H1 (cell line): ENCODE measurements at places on chromosomes 3 and 15.

GRCh38 chr3:124772081-124772831 lies 42.0 kb downstream of the UMPS start:
- H3K4me1 ChIP-seq: peaks cover 9% of the 10 kb centered on the region
- no peaks in the 10 kb centered on the region; the same call in 1 of the 2 replicates for H3K36me3 ChIP-seq
- no peak overlapping the region for H3K27ac ChIP-seq
- DNase-seq: no peak
- no peak overlapping the region for H3K4me3 ChIP-seq

DNA sequence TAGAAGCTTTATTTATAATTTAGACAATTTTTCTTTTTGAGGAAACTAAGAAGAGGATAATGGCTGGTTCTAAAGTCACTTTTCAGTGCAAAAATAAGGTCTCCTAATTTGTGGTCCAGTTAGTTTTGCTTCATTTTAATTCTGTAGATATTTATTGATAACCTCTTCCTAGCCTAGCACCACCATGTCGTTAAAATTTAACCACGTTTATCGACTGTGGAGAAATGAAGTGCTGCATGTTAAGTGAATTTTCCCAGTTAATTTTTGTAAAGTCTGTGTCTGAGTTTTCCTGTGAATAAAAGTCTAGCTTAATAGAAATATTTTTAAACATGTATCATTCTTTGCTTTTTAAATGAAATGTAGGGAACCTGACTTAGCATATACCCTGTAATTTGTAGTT lies 16.7 kb downstream of the LRRC28 start:
- H3K27ac ChIP-seq: no peak overlapping the region
- H3K4me3 ChIP-seq: no peak overlapping the region
- no peak for DNase-seq
- H3K4me1 ChIP-seq: no peaks in the 10 kb centered on the region
- no peaks in the 10 kb centered on the region for H3K36me3 ChIP-seq

DNA sequence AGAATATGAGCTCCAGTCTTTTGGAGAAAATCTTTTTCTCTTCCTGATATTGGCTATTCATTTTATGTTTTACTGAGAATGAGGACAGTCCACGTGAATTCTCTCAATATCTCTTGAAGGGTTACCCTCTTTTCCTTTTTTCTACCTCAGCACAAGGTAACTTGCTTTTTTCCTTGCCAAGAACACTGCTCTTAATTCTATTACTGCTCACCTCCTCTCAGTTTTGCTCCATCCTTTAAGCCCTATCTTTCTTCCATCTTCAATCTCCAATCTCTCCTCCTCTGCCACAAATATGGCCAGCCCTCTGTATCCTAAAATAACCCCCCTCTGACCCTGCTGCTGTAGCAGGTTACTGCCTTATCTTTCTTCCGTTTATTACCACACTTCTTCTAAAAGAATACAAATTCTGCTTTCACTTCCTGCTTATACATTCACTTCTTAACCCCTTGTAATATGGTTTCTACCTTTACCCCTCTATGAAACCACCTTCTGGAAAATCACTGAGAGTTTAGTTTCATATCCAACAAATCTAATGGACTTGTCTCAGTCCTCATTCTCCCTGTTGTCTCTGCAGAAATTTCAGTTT lies 89.0 kb downstream of the NFKBIZ start:
- H3K27ac ChIP-seq: no peak overlapping the region
- DNase-seq: no peak
- no peaks in the 10 kb centered on the region for H3K27me3 ChIP-seq

- H3K27me3 ChIP-seq: peaks cover 7% of the 10 kb centered on the region
- peaks cover 38% of the 10 kb centered on the region for H3K4me1 ChIP-seq
- H3K27ac ChIP-seq: no peak overlapping the region
- DNase-seq: no peak
- H3K4me3 ChIP-seq: no peak overlapping the region
Observed at GRCh38 chr15:74311734-74312444, 55.6 kb downstream of the CYP11A1 start.

DNA sequence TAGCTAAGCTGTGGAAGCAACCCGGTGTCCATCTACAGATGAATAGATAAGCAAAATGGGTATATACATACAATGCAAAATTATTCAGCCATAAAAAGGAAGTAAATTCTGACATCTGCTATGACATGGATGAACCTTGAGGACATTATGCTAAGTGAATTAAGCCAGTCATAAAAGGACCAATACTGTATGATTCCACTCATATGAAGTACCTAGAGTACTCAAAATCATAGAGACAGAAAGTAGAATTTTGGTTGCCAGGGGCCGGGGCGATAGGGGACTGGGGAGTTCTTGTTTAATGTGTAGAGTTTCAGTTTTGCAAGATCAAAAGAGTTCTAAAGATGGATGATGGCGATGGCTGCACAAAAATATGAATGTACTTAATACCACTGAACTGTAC lies 10.3 kb downstream of the EID1 start:
- no peak for DNase-seq
- no peak overlapping the region for H3K27ac ChIP-seq
- no peaks in the 10 kb centered on the region for H3K4me1 ChIP-seq

DNA sequence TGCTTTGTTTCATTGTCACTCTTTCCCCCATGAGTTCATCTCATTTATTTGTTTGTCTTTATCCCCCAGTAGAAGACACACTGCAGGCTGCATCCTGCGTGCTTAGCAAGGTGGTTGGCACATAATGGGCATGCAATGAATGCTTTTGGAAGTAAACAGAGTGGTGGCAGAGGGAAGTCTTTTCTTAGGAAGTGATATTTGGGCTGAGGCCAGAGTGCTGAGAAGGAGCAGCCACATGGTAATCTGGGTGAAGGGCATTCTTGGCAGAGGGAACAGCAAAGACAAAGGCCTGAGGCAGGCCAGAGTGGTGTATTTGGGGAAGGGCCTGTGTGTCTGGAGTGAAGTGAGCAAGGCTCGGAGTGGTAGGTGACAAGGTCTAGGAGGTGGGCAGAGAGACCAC lies 17.7 kb upstream of the ADAMTS7 start:
- H3K4me1 ChIP-seq: no peaks in the 10 kb centered on the region
- no peak overlapping the region for H3K27ac ChIP-seq
- H3K27me3 ChIP-seq: no peaks in the 10 kb centered on the region
- H3K4me3 ChIP-seq: no peak overlapping the region
- no peak for DNase-seq

GRCh38 chr15:32828507-32829186 lies 110.8 kb downstream of the GREM1 start:
- H3K36me3 ChIP-seq: no peaks in the 10 kb centered on the region
- no peak for DNase-seq
- H3K4me1 ChIP-seq: no peaks in the 10 kb centered on the region
- H3K4me3 ChIP-seq: no peak overlapping the region
- no peaks in the 10 kb centered on the region for H3K27me3 ChIP-seq

- peaks cover 5% of the 10 kb centered on the region; the same call in 1 of the 2 replicates for H3K36me3 ChIP-seq
- no peak for DNase-seq
- no peaks in the 10 kb centered on the region for H3K4me1 ChIP-seq
- H3K4me3 ChIP-seq: no peak overlapping the region
Observed at GRCh38 chr3:49497606-49498005, 27.5 kb downstream of the DAG1 start.

GRCh38 chr3:197022405-197023231 lies 7.0 kb downstream of the MELTF start:
- no peak for DNase-seq
- H3K27ac ChIP-seq: no peak overlapping the region
- no peaks in the 10 kb centered on the region for H3K36me3 ChIP-seq
- H3K4me1 ChIP-seq: no peaks in the 10 kb centered on the region
- H3K27me3 ChIP-seq: no peaks in the 10 kb centered on the region

- no peaks in the 10 kb centered on the region for H3K27me3 ChIP-seq
- no peak overlapping the region for H3K4me3 ChIP-seq
- no peak for DNase-seq
- H3K4me1 ChIP-seq: 0 out of 2 replicates have a peak, but pooled peaks cover 2% of the 10 kb centered on the region
- no peak overlapping the region for H3K27ac ChIP-seq
- H3K36me3 ChIP-seq: no peaks in the 10 kb centered on the region
Observed at GRCh38 chr15:51232581-51232980, 105.8 kb downstream of the CYP19A1 start.

GRCh38 chr15:32636908-32637567 lies 4.5 kb upstream of the SCG5 start:
- no peak for DNase-seq
- H3K4me3 ChIP-seq: no peak overlapping the region
- H3K36me3 ChIP-seq: peaks cover 41% of the 10 kb centered on the region
- no peaks in the 10 kb centered on the region for H3K4me1 ChIP-seq
- no peaks in the 10 kb centered on the region for H3K27me3 ChIP-seq

GRCh38 chr3:78634316-78634715 lies 1133.5 kb downstream of the ROBO1 start:
- H3K4me3 ChIP-seq: no peak overlapping the region
- H3K27me3 ChIP-seq: no peaks in the 10 kb centered on the region
- no peak overlapping the region for H3K27ac ChIP-seq
- DNase-seq: no peak
